ENCODE measurements at places on chromosomes 16 and 17. TPM values are rescaled to one million over a fixed set of nuclear protein-coding genes. Genes with fewer than 3 reads are reported as not detected.

The KRT36 gene
- not detected for total RNA-seq

- no peak for DNase-seq
Measured at GRCh38 chr17:70171159-70171558, 1.8 kb downstream of the KCNJ2 start.

GRCh38 chr16:2767891-2768290 is 9.2 kb downstream of the ELOB start:
- DNase-seq = no peak

DNA sequence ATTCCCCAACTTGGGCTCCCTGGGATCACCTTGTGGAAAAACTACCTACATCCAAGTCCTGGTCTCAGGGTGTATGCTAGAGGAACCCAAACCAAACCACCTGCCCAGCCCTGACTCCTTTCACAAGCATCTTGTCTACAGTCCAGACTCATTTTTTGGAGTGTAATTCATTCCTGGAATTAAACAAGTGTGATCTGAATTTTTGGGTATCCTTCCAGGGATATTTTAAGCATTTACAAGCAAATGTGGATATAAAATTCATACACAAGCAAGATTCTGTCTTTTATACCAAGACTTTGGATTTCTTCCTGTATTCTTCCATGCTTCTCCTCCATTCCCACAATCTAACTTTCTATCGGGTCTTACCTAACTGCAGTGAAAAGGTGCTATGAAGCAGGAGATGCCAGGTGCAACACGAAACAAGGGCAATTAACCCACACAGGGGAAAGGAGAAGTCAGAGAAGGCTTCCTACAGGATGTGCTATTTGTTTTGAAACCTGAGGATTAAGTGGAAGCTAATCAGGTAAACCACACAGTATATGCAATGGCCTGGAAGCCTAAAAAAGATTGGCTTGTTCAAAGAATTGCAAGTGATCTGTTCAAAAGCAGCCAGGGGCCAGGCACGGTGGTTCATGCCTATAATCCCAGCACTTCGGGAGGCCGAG is 417.2 kb upstream of the C16orf82 start:
- no peak for DNase-seq

All from right atrium auricular region (tissue), 2 donors.